ENCODE measurements at places on chromosomes 7 and 10. TPM values are rescaled to one million over a fixed set of nuclear protein-coding genes. Genes with fewer than 3 reads are reported as not detected.

TES gene
- total RNA-seq: 23.2 TPM

ABHD11 gene
- 12.9 TPM for total RNA-seq

COPG2 gene
- total RNA-seq: 32.7 TPM

CLDN12 gene
- 18.7 TPM for total RNA-seq

SYNPO2L gene
- total RNA-seq: 35.6 TPM

KCNIP2 gene
- 2.0 TPM for total RNA-seq

RNF133 gene
- 0.22 TPM for total RNA-seq

Measured in muscle of leg (tissue), 16 donors.